ENCODE measurements at places on chromosomes 12 and 14. TPM values are rescaled to one million over a fixed set of nuclear protein-coding genes. Genes with fewer than 3 reads are reported as not detected.

The RIC8B gene
- 19.7 TPM for total RNA-seq

The IPO4 gene
- total RNA-seq = 46.1 TPM

The UNC79 gene
- total RNA-seq = 0.75 TPM

DNA sequence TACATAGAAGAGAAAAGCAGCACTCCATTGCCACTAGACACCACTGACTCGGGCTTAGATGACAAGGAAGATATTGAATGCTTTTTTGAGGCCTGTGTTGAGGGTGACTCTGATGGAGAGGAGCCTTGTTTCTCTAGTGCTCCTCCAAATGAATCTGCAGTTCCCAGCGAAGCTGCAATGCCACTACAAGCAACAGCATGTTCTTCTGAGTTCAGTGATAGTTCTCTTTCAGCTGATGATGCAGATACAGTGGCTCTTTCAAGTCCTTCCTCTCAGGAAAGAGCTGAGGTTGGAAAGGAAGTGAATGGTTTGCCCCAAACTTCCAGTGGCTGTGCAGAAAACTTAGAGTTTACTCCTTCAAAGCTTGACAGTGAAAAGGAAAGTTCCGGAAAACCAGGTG is 114.5 kb upstream of the NPAS3 start:
- DNase-seq = no peak

GRCh38 chr12:15883536-15883935 is 1.3 kb downstream of the STRAP start:
- DNase-seq = no peak

- peak; percentile 97 for DNase-seq
These were observed 75.1 kb upstream of the NUDT4 start for GRCh38 chr12:93302331-93303229.

DNA sequence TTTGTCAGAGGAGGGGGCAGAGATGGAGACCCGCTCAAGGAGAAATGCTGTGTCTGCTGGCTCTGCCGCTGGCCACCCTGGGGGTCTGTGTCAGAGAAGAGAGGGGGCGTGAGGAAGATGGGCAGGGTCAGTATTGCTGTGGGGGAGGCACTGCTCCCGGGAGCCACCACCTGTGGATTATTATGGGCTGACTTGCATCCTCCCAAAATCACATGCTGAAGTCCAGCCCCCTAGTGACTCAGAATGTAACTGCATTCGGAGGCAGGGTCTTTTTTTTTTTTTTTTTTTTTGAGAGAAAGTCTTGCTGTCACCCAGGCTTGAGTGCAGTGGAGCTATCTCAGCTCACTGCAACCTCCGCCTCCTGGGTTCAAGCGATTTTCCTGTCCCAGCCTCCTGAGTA is 12.3 kb downstream of the ABCD4 start:
- DNase-seq = no peak

GRCh38 chr12:2624543-2625288 is 170.1 kb upstream of the FKBP4 start:
- peak; percentile 3 for DNase-seq

GRCh38 chr14:57865403-57866198 is at the start of gene SLC35F4:
Gene SLC35F4 (minus strand): TSS chr14:57866092.
- no peak for DNase-seq

- DNase-seq = no peak
These were observed 24.4 kb downstream of the NKX2-1 start for GRCh38 chr14:36495666-36496065.

- peak; percentile 65 for DNase-seq
These were observed 22.6 kb downstream of the OR10G3 start for GRCh38 chr14:21557084-21557901.
